ENCODE measurements at places on chromosomes 11 and 22.

GRCh38 chr11:45771566-45772448 lies 33.1 kb upstream of the SLC35C1 start:
- peak; percentile 88 for DNase-seq

GRCh38 chr11:62383822-62384221 lies 35.0 kb upstream of the SCGB1A1 start:
- no peak for DNase-seq

DNA sequence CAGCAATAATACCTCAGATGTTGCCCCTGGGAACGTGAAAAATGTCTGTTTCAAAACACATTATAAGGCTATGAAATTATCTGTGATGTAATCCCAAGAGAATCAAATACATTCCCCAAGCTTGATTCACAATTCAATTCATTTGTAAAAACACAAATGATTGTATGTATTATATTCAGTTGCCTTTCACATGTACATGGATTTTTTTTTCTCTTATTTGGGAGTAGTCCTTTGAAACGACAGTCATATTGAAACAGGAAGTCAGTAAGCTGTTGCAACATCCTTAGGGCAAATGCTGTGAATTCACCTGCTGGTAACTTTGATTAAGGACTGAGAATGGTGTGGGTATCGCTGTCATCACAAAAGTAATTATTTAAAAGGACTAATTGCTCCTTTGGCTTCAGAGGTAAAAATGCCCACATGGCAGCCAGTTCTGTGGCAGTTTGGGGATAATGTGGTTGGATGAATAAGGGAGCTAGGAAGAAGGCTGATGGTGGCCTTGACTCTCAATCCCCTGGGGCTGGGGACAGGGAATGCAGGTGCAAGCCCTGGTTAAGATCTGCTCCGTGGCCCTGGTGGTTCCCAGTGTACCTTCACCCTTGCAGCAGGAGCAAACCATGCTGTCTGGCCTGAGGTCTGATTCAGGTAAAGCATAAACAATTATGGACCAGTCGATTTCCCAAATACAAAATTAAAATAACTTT lies 13.2 kb downstream of the EHF start:
- DNase-seq, result no peak

GRCh38 chr22:49663823-49664222 lies 163.8 kb downstream of the BRD1 start:
- no peak for DNase-seq

- no peak for DNase-seq
Observed at GRCh38 chr11:112163875-112164685, at the start of gene IL18. TSS of gene IL18 (minus strand) at chr11:112164094. CDS start at chr11:112155053, 9,041 bp downstream.

- peak; percentile 74 for DNase-seq
Observed at GRCh38 chr22:38733724-38734381, 21.9 kb downstream of the SUN2 start.

- peak; percentile 40 for DNase-seq
Observed at GRCh38 chr11:63020671-63021291, 5.1 kb upstream of the SLC22A8 start.

GRCh38 chr11:44955015-44955738 lies 4.5 kb upstream of the TP53I11 start:
- peak; percentile 59 for DNase-seq

DNA sequence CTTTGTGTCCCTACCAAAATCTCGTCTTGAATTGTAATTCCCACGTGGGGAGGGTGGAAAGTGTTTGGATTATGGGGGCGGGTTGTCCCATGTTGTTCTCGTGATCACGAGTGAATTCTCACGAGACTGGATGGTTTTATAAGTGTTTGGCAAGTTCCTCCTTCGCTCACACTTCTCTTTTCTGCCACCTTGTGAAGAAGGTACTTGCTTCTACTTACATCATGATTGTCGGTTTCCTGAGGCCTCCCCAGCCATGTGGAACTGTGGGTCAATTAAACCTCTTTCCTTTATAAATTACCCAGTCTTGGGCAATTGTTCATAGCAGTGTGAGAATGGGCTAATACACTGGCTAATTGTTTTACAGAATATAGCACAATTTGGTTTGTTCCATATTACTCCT lies 326.3 kb downstream of the GRM5 start:
- no peak for DNase-seq

- DNase-seq, result no peak
Observed at GRCh38 chr11:123241874-123242543, 47.0 kb upstream of the CLMP start.

- DNase-seq, result no peak
Observed at GRCh38 chr11:15157181-15157580, 42.5 kb downstream of the INSC start.

- DNase-seq, result peak; percentile 93
Observed at GRCh38 chr11:45658292-45658991, 7.0 kb downstream of the CHST1 start.

GRCh38 chr11:115778928-115779650 lies 274.9 kb upstream of the CADM1 start:
- peak; percentile 2 for DNase-seq

- DNase-seq, result peak; percentile 85
Observed at GRCh38 chr11:43987384-43988039, 45.1 kb downstream of the C11orf96 start.

GRCh38 chr11:83191986-83192385 lies 1.5 kb upstream of the ANKRD42 start:
- no peak for DNase-seq

DNA sequence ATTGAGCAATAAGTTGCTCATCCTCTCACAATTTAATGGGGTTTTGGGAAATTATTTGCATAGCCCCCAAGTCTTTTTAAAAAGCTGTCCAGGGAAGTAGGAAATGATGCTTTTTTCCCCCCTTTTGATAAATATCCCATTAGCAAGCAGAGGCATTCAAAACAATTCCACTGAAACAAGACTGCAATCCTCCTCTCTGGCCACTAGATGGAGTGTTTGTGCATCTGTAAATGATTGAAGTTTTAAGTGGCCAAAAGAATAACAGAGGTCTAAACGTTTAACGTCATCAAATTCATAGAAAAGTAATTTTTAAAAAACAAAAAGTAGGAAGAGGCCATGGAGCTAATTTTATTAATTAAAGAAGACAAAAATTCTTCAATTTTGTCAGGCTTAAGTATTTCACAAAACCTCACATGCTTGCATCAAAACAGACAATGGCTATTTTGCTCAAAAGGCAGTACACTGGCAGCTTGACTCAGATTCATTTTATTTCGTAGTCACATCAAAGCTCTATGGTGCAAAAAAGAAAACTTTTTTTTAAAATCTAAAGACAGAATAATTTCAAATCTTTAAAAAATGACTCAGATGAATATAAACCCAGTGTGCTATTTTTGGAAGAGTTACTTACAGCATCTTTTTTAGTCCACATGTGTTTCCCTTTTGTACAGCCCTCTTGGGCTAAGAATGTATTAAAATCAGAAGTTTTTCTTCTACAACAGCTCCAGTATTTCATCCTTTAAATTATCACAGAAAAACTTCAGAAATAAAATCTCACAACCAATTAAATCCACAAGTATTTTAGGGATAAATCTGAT lies 17.8 kb downstream of the CHORDC1 start:
- DNase-seq, result peak; percentile 68

- no peak for DNase-seq
Observed at GRCh38 chr11:95143106-95143681, 53.5 kb downstream of the ENDOD1 start.

- no peak for DNase-seq
Observed at GRCh38 chr11:71895961-71896360, 17.7 kb downstream of the DEFB131B start.

DNA sequence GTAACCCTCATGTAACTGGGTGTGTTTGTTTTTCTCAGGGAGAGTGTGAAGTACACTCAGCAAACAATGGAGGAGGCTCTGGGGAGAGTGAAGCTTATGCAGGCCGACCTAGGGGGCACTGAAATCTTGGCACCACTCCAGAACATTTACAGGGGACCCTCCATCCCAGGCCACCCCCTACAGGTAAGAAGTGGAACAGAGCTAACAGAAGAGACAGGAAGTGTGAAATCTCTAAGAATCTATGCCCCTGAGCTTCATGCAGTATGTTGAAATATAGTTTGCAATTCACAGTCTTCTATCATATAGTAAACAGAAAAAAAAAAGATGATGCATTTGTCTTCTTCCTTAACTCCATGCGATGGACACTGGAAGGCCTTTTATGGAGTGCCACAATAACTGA lies 8.4 kb downstream of the VWA5A start:
- no peak for DNase-seq

GRCh38 chr22:28351476-28351875 lies 328.2 kb downstream of the TTC28 start:
- DNase-seq, result peak; percentile 32

DNA sequence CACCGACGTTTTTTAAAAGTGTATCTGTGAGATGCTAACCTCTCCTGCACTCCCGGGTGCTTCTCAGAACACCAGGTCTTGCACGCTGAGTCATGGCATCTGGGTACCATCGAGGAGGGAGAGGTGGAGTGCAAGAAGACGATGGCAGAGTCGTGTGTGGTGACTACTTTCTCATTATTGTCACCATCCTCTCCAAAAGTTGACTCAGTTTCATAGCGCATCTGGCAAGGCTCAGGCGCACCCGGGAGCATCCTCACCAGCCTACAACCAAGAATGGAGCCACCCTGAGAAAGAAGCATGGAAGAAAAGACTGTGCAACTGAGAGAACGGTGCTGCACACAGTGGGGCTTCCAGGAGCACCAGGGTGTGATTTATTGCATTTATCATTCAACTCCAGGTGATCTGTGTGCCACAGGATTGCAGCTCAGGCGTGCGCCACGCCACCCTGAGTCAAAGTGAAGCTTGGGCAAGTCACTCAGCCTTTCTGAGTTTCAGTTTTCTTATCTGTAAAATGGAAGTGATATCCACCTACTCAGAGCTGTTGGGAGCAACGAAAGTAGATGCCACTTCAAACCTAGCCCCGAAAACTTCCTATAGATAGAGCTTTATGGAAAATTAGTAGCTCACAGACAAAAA lies 65.4 kb downstream of the LINC01488 start:
- DNase-seq, result no peak

DNA sequence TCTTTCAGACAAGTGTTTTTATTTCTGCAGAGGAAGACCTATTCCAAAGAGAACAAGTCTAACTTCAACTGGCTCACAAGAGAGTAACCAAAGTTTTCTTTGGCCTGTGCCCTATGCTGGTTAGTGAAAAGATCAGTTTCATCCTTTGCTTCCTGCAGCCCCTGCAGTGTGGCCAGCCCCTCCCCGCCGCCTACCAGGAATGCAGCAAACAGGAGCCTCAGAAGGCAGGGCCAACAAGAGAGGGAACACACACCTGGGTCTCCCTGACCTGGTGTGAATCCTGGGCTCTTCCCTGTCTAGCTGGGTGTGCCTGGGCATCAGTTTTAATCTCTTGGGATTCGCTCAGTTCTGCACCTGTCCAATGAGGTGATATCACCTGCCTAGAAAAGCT lies 21.5 kb upstream of the SCARF2 start:
- no peak for DNase-seq

DNA sequence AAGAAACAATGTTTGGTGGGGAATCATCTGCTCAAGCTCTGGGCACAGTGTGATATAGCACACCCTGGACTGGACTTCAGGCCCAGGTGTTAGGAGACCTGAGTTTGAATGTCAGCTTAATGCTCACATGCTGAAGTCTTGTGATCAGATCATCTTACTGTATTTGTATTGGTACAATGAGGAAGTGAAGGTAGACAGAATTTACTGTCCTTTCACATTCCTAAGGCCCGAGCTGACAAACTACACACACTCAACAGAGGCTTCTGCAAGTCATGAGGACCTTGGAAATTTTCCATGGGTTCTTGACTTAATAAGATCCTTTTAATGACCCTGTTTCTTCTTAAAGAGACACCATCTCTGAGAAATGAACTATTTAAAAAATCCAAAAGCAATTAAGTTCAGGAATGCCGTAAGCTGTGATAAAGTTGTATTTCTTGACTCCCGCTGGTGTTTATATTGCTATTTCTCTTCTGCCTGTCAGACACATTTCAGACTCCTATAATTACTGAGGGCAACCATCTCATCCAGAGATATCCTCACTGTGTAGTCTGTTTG lies 802.0 kb downstream of the DLG2 start:
- DNase-seq, result no peak

DNA sequence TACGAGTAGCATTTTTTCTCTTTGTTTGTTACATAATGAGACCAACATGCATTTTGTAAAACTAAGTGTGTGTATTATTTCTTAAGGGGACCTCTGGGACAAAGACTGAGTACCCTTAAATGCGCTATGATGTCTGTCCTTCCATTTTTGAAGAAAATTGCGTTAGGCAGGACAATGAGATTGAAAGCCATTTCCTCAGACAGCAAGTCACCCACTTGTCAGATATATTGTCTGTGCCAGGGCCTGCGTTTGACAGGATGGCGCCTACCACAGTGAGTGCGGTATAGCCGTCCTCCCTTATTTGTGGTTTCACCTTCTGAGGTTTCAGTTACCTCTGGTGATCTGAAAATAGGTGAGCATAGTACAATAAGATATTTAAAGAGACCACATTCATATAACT lies 2.2 kb downstream of the AP2A2 start:
- no peak for DNase-seq

DNA sequence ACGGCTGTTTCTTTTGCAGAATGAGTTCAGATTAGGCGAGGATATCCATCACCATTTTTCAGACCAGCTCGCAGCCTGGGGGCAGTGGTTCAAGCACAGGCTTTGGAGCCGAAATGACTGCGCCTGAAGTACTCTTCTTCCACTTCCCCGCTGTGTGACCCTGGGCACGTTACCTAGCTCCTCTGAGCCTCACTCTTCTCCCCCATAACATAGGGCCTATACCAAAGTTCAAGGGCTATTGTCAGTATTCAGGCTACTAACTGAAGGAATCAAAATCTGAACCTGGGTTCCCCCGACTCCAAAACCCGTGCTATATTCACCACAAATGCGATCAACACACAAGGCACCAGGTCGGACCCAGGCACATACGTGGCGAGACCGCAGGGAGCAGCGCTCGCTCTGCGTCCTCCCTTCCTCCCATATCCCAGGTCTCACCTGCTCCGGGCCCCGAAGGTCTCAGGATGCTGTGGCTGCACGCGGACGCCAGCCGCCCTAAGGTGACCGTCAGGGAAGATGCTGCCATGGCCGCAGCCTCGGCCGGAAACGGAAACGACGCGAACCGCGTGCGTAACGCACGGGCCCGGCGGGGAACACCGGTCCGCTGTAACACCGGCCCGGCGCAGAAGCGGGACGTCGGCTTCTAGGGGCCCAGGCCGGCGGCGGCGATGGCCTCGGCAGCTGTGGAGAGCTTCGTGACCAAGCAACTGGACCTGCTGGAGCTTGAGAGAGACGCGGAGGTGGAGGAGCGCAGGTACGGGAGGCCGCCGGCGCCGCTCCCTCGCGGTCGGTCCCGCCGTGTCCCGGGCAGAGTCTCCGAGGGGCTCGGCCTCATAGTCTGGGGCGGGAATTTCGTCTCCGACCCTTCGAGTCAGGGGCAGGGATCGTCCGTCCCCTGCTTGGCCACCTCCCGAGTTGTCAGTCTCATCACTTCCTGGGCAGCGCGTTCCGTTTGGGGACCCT lies at the start of the genes IGHMBP2 and MRPL21:
Gene IGHMBP2, plus strand, starts transcription at position 604 of the 960 bp plus-strand sequence. Its CDS starts 62 bp downstream, at position 666.
Gene MRPL21, minus strand, starts transcription at position 545 of the 960 bp plus-strand sequence. Its CDS starts 22 bp downstream, at position 523.
- peak; percentile 92 for DNase-seq

- peak; percentile 96 for DNase-seq
Observed at GRCh38 chr11:65329944-65330403, 3.7 kb upstream of the DPF2 start.

GRCh38 chr22:46336119-46337078 lies 885 bp downstream of the TRMU start:
- no peak for DNase-seq

- no peak for DNase-seq
Observed at GRCh38 chr22:26372890-26373289, 56.2 kb upstream of the ASPHD2 start.
